ENCODE measurements at places on chromosomes 3 and 15. TPM values are rescaled to one million over a fixed set of nuclear protein-coding genes. Genes with fewer than 3 reads are reported as not detected.

GRCh38 chr15:80123034-80123433, 29.8 kb upstream of the FAH start:
- no peak for DNase-seq

DNA sequence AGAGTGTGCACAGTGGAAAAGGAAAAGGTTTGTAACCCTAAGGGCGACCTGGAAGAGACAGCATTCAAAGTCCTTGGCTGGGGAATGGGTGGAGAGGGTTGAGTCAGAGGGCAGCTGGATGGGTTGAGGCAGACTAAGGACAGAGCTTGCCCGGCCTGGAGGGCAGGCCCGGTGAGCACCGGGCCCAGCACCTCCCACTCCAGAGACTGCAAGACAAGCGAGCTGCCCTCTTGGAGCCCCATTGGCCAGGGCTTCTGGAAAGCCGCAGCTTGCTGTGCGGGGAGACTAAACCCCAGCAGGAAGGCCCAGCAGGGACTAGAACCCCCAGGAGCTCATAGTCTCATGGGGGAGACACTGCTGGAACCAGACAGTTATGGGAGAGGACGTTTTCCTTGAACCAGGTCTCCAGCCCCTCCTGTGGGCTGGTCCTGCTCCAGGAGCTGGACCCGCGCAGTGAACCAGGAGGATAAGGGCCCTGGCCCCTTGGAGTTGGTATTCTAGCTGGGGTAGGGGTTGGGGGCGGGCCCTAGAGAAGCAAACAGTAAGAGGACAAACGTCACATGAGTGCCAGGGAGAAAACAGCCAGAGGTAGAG, 59.1 kb downstream of the RGMA start:
- DNase-seq, result peak; percentile 28

DNA sequence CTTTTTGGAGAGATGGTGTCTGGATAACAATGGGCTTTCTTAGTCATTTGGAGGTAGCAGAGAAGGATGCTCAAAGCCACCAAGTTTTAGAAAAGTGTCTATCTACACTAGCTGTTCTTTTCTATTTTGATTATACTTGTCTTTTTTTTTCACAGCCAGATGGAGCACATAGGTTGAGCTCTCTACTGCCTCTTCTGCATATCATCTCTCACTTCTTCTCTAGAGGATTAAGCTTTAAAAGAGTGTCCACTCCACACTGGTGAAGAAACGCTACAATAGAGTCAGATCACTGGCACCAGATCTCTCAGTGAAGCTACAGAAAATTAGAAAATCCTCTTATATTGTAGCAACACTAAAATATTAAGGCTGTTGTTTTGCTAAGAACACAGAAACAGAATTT, 145.3 kb upstream of the MBNL1 start:
- DNase-seq, result no peak

GRCh38 chr15:78684657-78685056, 43.6 kb upstream of the CHRNB4 start:
- no peak for DNase-seq

DNA sequence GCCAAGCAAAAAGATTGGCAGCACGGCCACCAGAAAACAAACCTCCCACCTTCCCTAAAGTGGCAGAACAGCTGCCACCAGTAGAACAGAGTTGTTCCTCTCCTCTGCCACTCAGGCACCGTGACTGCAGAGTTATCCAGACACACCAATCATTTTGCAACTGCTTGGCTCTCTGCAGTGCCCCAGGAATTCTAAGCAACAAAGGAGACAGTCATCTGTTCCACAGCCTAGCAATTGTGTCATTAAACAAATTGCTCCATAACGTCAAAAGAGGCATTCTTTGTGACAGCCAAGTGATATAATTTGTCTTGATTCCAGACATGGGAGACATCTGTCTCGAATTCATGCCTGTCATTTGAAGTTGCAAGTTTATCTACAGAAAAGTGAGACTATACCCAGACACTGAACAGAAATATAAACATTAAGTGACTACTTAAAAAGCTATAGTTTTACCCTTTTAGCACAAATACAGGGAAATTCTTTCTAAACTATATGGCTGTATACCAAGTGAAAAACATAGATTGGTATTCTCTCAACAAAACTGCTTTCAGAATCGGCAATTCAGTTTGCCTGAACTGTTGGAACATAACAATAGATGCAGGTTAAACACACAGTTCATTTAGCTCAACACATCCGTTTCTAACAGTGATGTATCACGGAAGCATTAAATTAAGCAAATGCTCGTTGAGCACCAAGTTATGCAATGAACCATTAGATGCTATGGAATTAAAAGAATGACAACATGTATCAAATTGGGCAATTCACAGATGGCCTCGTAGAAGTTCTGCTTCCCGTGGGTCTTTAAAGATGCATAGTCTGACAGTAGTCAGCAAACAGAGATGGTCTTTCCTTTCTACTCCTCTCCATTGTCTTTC, 281.3 kb downstream of the FGF12 start:
- no peak for DNase-seq

DNA sequence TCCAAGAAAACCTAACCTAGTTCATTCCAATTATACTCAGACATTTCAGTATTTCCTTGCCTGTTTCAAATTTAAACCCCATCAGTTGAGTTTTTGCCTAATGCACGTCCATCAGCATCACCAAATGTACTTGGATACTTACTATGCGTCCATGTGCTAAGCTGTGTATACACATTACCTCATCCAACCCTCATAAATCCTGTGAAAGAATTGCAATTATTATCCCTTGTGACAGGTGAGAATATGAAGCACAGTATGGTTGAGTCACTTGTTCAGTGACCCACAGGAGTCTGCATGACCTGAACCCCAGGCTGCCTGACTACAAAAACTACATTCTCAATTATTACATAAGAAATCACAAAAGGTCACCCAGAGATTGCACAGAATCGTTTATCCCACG, 2.5 kb downstream of the OR5K2 start:
- DNase-seq, result no peak

DNA sequence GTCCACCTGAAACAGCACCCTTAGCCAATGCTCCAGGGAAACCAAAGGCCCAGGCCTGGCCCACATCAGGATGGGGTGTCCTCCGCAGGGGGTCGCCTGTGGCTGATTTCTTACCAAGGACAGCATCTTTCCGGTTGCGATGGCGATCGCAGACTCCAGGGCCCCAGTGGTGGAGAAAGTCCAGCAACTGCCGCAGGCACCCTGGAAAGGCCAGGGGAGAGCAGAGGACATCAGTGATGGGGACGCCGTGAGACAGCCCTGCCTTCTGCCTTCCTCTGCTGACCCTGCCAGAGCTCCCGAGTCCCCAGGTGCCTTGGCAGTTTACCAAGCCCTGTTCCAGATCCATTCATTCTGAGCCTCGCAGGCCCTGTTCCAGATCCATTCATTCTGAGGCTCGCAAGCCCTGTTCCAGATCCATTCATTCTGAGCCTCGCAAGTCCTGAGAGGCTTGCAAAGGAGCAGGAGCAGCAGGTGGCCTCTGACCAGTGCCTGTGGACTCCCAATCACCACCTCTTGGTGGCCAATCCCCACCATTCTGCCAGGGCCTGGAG, 12.5 kb downstream of the CTSH start:
- no peak for DNase-seq

- peak; percentile 35 for DNase-seq
Observed at GRCh38 chr3:109927161-109927560, 589.8 kb upstream of the DPPA4 start.

DNA sequence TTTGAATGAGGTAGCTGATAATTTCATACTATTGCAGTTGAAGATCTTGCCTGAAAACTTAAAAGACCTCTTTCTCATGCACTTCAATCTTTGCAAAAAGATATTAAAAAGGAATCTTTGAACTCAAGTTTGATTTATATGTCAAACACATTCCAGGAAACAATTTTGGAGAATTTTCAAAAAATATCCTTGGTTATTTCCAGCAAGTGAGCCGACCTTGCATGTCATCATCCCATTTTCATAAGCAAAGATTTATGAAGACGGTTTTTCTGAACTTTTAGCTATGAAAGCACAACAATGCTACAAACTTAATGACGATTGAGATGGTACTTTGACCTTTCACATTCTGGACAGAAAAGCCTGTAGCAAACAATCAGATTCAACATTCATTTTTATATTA, 95.6 kb downstream of the RFX7 start:
- DNase-seq, result no peak

DNA sequence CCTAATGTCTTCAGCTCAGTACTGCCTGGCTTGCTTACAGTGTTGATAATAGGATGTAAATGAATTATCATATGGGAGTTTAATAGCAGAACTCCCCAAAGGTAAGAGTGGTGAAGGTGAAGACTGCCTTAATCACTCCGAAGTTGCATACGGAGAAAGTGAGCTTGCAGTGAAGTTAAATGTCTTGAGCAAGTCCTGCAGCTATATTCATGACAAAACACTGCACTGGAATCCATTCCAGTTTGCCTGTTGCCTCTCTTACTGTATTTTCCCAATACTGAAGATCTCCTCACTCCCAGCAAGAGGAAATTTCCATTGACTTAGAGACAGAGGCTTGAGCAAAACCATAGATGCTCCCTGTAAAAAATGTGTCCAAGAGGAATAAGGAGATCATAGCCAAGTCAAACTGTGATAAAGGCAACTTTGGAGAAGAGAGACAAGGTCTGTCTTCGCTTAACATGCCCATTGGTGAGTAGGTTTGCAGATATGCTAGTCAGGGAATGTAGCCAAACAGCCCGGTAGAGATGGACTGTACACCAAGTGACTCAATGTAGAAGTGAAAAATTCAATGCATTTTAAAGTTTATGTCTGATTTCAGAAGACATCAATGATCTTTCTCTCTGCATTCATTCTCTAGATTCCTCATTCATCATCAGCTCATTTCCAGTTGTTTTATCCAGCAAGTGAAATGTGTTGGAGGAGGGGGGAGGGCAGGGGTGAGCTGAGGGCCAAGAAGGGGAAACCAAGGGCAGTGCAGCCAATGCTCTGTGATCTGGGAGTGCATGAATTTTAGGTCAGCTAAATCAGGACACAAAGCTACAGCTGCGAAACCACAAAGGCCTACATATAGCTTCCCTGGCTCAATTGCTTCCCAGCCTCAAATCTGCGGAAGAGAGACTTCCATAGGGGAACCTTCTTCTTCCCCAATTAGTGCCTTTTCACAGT, 667.1 kb upstream of the NR2F2 start:
- no peak for DNase-seq

The TMEM44 gene
- total RNA-seq, result 115 TPM

The NLGN1 gene
- total RNA-seq, result 16.3 TPM

The CLRN1 gene
- total RNA-seq, result not detected

The GUCA1C gene
- total RNA-seq, result not detected

The LEKR1 gene
- 0.21 TPM for total RNA-seq
